ENCODE measurements at places on chromosomes 7 and 10.

DNA sequence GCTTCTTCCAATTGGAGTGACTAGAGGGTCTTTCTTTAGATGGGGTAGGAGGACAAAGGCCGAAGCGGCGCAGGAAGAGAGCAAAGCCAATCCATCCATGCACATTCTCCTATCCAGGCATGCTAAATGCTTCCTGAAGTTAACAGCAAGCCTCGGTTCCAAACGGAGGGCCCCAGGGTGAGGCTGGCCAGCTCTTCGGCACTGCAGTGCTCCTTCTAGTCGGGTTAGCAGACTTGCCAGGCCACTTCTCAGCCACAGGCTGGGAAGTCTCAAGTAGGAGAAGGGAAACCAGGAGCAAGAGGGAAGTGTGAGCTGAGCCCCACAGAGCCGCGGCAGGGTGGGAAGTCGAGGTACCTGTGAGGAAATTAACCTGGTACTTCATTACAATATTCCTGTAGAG, 253.8 kb upstream of the INHBA start:
- DNase-seq, result no peak

DNA sequence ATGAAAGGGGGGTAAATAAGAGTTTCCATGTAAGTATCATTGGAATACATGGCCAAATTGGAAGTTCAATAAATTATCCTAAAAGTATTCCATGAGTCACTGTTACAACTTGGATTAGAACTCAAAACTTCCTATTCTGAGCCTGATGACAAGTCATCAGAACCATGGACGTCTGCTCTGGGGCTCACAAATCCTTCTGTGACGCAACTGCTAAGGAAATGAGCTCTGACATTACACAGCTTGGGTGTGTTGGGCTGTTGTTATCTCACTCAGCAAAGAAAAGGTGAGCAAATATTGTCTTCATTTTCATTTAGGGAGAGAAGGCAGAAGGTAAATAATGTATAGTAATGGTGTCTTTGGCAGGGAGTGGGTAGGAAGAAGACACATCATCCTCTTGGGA, 214.8 kb upstream of the ADO start:
- no peak for DNase-seq

DNA sequence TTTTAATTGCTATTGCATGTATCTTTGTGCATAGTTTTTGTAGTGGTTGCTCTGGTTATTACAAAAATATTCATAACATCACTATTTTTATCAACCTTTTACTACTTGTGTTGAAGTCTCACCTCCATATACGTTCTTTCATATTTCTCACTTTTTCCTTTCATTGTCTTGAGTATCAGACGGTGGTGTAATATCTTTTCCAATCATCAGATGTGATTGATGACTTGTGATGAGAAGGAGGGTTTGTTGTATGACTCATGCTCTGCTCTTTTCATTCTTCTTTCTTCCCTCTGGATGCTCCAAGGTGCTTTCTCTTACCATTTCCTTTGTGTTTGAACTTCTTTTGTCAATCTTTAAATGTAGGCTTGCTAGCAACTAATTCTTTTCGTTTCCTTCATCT, 310.2 kb downstream of the TNS3 start:
- DNase-seq, result no peak

DNA sequence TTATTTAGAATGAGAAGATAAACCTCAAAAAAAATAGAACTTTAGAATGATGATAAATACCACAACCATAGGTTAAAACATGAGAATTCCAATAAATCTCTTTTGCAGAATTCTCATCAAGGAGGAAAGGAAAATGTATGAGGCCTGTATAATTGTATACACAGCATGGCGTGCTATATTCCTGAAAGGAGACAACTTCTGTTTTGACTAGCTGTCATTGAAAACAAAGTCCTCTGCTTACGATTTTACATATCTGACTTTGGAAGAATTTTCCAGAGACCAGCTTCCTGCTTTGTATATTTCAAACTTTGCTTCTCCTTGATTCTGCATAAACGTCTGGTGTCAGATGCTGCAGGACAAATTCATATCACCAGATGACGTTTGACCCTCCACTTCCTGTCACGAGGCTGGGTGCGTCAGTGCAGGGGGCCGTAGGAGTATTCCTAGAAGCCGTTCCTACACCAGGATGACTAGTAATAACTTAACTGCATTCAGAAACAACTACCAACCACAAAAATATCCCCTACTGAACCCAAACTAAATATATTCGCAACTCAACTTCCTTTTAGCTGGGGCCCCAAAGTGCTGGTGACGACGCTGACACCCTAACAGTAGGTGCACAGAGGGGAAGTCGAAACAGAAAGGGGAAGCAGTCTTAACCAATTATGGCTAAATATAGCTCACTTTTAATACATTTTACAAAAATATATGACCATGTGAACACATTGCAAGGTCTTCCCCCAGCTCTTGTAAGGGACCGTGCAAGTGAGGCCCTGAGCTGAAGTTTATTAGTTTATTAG, 178.6 kb upstream of the INHBA start:
- no peak for DNase-seq

- DNase-seq, result no peak
Observed at GRCh38 chr7:85655252-85655651, 468.4 kb upstream of the SEMA3D start.

GRCh38 chr7:26880852-26881251, 16.5 kb upstream of the SKAP2 start:
- DNase-seq, result no peak

DNA sequence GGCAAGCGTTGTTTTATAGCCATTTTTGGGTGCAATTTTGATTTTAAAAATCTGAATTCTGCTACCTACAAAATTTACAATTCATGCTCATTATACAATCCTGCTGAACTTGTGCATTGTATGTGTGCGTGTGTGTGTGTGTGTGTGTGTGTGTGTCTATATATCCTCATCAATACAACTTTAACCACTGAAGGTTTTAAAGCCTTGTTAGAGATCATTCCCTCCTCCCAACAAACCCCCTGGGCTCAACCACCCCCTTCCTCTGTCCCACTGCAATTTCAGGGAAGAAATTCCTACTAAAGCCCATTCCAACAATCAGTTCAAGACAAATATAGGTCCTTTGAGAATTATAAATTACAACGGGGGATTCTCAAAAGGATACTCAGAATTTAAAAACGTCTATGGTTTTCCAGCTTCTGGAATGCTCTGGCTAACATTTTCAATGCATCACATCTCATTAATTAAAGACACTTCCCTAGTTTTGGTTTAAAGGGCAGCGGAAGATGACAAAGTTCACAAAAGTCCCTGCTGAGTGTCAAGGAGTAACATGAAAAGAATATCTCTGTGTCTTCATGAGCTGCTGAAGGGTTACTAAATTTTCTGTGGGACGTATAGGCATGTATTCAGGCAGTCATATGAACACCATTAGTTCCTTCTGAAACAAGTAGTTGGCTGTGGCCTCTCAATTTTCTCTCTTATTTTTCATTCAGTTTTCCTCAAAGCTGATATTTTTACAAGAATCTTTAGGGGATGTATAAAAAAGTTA, 889 bp upstream of the SEMA3A start:
- DNase-seq, result no peak

DNA sequence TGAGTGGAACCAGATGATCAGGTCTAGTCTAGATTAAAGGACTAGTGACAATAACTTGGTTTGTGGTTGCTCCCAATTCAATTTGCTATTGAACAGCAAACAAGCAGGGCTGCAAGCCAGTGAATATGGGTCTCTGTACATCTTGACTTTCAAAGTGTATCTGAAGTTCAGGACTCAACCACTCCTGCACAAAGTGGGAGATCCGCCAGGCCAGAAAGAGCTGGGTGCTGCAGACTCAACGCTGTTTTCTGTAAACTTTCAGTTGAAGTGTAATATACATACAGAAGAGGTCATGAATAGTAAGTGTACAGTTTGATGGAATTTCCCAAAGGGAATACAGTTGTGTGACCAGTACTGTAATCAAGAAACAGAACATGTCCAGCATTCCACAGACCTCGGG, 416.6 kb downstream of the RPS24 start:
- DNase-seq, result no peak

DNA sequence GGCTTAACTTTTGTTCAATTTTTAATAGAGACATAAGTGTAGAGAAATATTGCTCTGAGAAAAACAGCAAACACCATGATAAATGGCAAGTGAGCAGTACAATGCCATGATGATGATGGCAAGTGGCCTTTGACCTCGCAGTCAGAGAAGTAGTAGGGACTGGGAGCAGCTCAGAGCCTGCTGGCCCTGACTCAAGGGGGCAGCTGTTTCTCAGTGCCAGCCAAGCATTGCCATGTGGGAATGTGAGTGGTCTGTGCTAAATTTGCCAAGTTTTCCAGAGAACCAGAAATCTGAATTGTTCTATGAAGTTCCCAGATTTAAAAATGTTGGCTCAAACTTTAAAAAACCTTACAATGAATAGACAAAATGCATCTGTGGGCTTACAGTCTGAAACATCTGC, 187.9 kb downstream of the BICC1 start:
- no peak for DNase-seq

GRCh38 chr7:18356191-18356645, 139.3 kb upstream of the HDAC9 start:
- DNase-seq, result peak; percentile 17

DNA sequence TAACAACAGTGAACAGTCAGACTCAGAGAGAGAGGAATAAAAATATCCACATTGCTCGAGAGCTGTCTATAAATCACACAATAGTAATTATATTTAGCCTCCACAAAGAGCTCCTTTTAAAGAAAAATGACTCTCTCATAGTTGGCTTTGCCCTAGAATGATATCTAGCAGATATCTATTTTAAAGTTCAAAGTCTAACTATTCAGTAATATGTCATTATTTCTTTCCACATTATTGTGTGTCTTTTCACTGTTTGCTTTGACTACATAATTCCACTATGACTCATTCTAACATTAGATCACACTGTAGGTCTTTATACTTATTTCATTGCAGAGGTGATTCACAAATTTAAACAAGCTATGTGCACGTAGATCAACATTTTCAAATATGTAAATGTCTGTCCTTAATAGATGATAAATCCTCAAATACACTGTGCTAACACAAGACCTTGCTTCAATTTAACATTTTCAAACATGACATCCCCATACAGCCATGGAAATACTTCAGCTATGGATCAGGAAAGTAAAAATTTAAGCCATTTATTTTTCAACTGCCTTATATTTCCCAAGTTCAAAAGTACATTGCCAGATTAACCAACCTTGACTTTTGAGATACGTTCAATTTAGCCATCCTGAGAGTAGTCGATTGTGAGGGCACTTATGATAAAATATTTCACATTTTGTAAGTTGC, 99.9 kb upstream of the AKR1E2 start:
- peak; percentile 40 for DNase-seq

DNA sequence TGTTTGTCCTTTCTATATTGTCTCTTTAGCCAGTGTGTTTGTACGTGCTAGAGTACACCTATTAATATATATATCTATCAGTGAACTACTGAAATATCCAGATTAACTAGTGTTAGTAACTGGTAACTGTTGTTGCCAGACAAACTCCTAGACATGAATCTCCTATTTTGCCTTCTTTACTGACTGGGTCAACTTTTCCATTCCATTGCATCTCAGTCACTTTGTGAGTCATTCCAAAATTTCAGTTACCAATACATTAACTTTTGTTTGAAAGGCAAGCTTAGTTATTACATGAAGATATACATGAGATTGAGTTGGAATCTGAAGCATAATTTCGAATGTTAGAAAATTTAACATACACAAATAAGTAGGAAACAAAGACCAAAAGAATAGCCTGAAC, 51.4 kb downstream of the BTAF1 start:
- no peak for DNase-seq

- DNase-seq, result no peak
Observed at GRCh38 chr7:135743907-135744731, 4.5 kb downstream of the FAM180A start.

DNA sequence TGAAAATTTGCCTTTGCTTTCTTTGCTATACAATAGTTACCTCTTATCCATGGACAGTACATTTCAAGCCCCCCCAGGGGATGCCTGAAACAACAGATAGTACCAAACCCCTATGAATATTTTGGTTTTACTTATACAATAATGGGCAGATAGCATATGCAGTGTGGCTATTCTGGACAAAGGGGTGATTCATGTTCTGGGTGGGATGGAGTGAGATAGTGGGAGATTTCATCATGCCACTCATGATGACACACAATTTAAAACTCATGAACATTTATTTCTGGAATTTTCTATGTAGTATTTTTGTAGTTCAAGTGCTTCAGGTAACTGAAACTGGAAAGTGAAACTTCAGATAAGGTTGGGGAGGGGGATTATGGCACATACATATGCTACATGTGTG, 12.0 kb downstream of the STARD3NL start:
- no peak for DNase-seq

GRCh38 chr7:27073076-27073475, 22.7 kb downstream of the HOXA1 start:
- no peak for DNase-seq

DNA sequence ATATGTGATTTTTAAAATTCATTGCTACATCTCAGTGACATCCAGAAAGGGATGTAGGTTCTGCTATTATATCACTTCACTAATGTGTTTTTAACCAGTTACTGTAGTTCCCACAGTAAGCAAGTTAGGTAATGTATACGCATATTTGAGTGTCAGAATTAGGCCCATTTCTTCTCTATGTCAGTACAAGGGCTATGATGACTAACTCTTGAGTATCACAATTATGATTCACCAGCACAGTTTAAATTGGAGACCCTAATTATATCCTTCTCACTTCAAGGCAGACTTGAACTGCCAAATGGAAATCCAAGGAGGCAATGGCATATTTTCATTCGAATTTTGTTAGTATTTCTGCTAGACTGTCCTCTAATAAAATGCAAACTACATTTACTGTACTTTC, 23.6 kb downstream of the BZW2 start:
- DNase-seq, result no peak

DNA sequence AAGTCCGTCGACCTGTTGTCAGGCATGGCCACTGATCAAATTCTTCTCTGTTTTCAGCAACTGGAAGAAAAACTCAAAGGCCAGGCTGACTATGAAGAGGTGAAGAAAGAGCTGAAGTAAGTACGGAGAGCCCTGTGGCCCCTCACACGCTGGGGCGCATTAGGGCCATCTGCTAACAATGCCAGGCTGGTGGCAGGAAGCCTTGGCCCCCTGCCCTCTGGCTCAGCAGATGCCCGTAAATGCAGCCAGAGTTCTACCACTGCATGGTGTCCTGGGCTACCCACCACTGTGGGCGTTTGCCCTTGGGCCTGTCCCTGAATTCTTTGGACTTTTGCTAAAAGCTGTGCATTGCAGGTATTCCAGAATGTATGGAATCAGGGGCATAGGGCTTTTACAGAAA, 96.9 kb upstream of the SH2B2 start:
- DNase-seq, result no peak

GRCh38 chr7:88965371-88965770, 169.8 kb upstream of the TEX47 start:
- no peak for DNase-seq

GRCh38 chr10:62527019-62527827, 153.1 kb downstream of the ZNF365 start:
- DNase-seq, result no peak
